Smooth muscle cell of the coronary artery (primary cell): ENCODE measurements at places on chromosomes 7 and 10. TPM values are rescaled to one million over a fixed set of nuclear protein-coding genes. Genes with fewer than 3 reads are reported as not detected.

The MMRN2 gene
- total RNA-seq, result 2.5 and 17.8 TPM in 2 replicates

The RAMP3 gene
- total RNA-seq, result not detected in 2 replicates

The MORN4 gene
- total RNA-seq, result 4.2 and 8.1 TPM in 2 replicates

The DUSP5 gene
- 3.4 and 10.2 TPM in 2 replicates for total RNA-seq

The SUN3 gene
- total RNA-seq, result not detected in 2 replicates

The MRC1 gene
- 0.12 TPM in 1 of 2 replicates, not detected in the other for total RNA-seq

The CALN1 gene
- total RNA-seq, result not detected in 2 replicates

The SPDYE9 gene
- total RNA-seq, result not detected in 2 replicates

The OR6B1 gene
- total RNA-seq, result not detected in 2 replicates
